Colonic mucosa (tissue), 4 donors: ENCODE measurements at places on chromosomes 16 and 17. TPM values are rescaled to one million over a fixed set of nuclear protein-coding genes. Genes with fewer than 3 reads are reported as not detected.

DNA sequence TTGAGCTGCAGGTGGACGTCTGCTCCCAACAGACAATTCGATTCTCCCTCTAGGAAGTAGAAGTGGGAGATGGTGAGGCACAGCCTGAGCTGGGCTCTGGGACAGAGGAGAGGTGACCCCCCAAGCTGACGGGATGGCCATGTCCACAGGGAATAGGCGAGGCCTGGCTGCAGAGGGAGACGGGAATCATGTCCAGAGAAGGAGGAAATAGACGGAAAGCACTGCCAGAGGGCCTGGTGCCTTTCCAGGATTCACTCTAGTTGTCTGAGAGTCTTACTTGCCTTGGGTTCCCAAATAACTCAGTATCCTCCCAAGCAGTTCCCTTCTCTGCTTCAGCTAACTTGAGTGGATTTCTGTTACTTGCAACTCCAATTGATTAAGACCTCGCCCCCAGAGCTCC, 4.3 kb upstream of the CRISPLD2 start:
- no peaks in the 10 kb centered on the region for H3K4me1 ChIP-seq
- H3K4me3 ChIP-seq = no peak overlapping the region
- peaks cover 5% of the 10 kb centered on the region for H3K27me3 ChIP-seq
- no peak overlapping the region for H3K27ac ChIP-seq
- DNase-seq = no peak

- peak; percentile 61 for DNase-seq
- H3K27ac ChIP-seq = peak overlapping the region; percentile 88
- no peaks in the 10 kb centered on the region for H3K27me3 ChIP-seq
- no peaks in the 10 kb centered on the region for H3K36me3 ChIP-seq
- H3K4me3 ChIP-seq = no peak overlapping the region
- H3K4me1 ChIP-seq = peaks cover 39% of the 10 kb centered on the region
Measured at GRCh38 chr17:50920891-50921586, 54.9 kb upstream of the TOB1 start.

PABPN1L gene
- not detected for total RNA-seq

GCGR gene
- total RNA-seq = not detected

DNA sequence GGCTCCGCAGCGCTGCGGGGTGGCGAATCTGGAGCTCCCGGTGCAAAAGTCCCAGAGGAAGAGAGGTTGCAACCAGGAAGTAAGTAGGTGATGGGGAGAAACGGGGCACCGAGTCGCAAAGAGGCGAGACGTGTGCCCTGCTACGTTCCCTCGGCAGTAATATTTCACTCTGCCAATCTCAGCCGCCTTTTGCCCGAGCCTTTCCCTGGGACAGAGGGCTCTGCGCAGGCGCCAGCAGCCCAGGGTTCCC, at the start of gene NR1D1:
TSS of gene NR1D1 (minus strand) at position 171 of the 250 bp plus-strand sequence. CDS start 495 bp downstream, outside the sequence.
- no peaks in the 10 kb centered on the region for H3K27me3 ChIP-seq
- peaks cover 9% of the 10 kb centered on the region for H3K36me3 ChIP-seq
- peaks cover 49% of the 10 kb centered on the region for H3K4me1 ChIP-seq
- no peak for DNase-seq

GRCh38 chr16:78785218-78785617, 685.8 kb downstream of the WWOX start:
- no peaks in the 10 kb centered on the region for H3K27me3 ChIP-seq
- H3K36me3 ChIP-seq = no peaks in the 10 kb centered on the region
- no peak overlapping the region for H3K4me3 ChIP-seq
- H3K27ac ChIP-seq = no peak overlapping the region

- H3K27me3 ChIP-seq = no peaks in the 10 kb centered on the region
- no peak overlapping the region for H3K4me3 ChIP-seq
- no peaks in the 10 kb centered on the region for H3K4me1 ChIP-seq
- no peaks in the 10 kb centered on the region for H3K36me3 ChIP-seq
- no peak overlapping the region for H3K27ac ChIP-seq
Measured at GRCh38 chr17:82175201-82175600, 37.4 kb downstream of the CCDC57 start.

RGS9 gene
- total RNA-seq = 7.4 TPM
